ENCODE measurements at places on chromosomes 13 and 19.

GRCh38 chr13:31011193-31011860, 78.9 kb downstream of the TEX26 start:
- no peak for DNase-seq

GRCh38 chr19:44570984-44571684, 41.7 kb upstream of the CEACAM20 start:
- peak; percentile 52 for DNase-seq

GRCh38 chr19:49844138-49845095, 6.5 kb upstream of the PTOV1 start:
- no peak for DNase-seq

- no peak for DNase-seq
Observed at GRCh38 chr19:2249880-2250765, 1.0 kb downstream of the AMH start.

- no peak for DNase-seq
Observed at GRCh38 chr19:55716531-55716930, 21.7 kb downstream of the NLRP9 start.

GRCh38 chr19:48975947-48976847, 11.1 kb downstream of the FTL start:
- no peak for DNase-seq

DNA sequence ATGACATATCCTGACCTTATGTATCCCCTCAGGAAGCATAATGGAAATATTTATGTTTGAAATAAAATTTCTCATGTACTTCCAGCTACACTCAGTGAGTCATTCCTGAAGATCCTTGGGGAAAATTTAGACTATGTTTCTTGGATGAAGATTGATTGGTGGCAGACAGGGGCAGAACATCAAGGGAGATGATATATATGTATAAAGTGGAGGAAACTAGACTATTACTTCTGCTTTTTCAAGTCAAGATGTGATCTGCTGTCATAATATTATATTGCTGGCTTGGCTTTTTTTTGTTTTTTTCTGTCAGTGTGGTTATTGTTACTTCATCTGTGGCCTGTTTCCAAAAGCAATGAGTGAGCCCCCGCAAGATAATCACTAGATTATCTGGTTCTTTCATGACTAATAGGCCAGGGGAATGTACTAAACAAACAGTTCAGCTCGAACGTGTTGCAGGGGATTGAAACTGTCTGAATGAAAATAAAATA, 87.2 kb upstream of the TNFSF11 start:
- DNase-seq, result peak; percentile 81

DNA sequence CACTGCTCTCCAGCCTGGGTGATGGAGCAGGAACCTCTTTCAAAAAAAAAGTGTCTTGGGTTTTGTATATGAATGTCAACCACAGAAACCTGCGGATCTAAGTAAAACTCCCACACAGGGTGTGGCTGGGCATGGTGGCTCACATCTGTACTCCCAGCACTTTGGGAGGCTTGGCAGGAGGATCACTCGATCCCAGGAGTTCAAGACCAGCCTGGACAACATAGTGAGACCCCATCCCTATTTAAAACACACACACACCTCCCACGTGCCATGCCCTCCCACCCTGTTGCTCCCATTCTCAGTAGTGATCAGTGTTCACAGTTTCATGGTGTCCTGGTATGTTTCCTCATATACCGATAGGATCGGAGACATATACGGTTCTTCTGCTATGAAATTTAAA, 9.2 kb downstream of the TMED1 start:
- no peak for DNase-seq

GRCh38 chr19:17910791-17911360, 21.9 kb upstream of the CCDC124 start:
- DNase-seq, result no peak

- no peak for DNase-seq
Observed at GRCh38 chr13:109756778-109757177, 29.6 kb downstream of the IRS2 start.

GRCh38 chr13:24146961-24147569, 13.5 kb upstream of the SPATA13 start:
- DNase-seq, result no peak

DNA sequence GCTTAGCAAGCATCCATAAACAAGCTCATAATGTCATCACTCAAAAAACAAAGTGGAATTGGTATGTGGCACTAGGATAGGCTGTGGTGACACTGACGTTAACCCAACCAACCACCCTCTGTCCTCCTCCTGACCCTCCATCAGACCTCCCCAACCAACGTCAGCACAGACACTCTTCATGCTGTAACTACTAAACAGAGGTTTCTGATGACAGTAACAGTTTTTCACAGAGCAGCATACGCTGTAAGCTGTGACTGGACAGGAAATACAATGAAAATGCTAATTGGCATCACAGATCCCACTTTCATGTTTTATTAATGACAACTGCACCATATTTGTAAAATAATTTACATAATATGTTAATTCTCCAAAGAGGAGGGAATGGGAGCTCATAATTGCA, 238.0 kb downstream of the IRS2 start:
- no peak for DNase-seq

GRCh38 chr13:89746554-89746953, 1600.9 kb upstream of the MIR17HG start:
- DNase-seq, result no peak

DNA sequence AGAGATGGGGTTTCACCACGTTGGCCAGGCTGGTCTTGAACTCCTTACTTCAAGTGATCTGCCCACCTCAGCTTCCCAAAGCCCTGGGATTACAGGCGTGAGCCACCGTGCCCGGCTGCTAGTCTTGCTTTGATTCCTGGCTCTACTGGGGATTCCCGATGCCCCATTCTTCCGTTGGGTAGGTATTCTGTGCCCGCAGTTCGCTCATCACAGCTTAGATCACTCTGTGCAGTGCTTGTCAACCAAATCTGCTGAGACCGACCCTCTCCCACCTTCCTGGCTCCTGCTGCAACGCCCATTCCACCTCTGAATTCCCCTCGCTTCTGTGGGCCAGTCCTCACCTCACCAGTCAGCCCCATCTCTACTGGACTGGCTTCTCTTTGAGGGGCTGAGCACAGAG, 4.6 kb upstream of the ZNF414 start:
- no peak for DNase-seq

DNA sequence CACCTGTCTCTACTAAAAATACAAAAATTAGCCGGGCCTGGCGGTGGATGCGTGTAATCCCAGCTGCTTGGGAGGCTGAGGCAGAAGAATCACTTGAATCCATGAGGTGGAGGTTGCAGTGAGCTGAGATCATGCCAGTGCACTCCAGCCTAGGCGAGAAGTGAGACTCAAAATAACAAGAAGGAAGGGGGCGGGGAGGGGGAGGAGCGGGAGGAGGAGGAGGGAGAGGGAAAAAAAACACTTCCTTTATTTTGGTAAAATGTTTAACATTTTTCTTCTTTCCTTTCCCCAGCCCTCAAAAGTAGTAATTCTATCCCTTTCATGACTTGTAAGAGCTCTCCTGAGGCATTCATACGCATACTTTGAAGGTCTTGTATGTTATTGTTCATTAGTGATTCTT, 44.3 kb downstream of the SPRY2 start:
- DNase-seq, result no peak

DNA sequence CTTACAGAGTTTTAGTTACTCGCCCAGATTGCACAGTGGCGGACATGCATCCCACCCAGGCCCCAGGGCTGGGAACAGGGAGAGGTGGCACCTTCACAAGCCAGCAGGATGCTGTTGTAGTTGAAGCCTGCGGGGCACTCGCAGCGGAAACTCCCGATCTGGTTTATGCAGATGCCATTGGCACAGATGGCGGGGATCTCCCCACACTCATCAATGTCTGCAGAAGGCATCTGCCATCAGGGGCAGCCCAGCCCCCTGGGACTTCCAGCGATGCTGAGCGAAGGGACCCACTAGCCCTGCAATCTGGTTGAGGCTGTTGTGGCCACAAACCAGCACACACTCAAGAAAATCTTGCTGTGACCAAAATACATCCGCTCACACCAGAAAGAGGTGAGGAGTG, 44.6 kb downstream of the CCL25 start:
- DNase-seq, result no peak

DNA sequence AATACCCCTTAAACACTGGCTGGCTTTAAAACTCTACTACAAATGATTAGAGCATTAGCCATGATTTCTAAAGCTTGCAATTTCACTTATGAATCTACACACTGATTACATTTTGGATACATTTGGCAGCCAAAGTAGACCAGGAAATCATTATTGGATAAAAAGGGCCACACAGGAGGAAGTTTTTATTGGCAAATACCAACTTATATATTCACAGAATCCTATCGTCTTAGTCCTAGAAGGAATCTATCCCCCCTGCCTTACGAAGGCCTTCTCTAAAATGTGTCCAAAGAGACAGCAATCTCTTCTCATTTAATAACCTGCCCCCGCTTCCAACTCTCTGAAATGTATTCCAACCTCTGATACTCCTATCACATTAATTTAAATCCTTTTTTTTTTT, 52.5 kb downstream of the KLF5 start:
- no peak for DNase-seq

DNA sequence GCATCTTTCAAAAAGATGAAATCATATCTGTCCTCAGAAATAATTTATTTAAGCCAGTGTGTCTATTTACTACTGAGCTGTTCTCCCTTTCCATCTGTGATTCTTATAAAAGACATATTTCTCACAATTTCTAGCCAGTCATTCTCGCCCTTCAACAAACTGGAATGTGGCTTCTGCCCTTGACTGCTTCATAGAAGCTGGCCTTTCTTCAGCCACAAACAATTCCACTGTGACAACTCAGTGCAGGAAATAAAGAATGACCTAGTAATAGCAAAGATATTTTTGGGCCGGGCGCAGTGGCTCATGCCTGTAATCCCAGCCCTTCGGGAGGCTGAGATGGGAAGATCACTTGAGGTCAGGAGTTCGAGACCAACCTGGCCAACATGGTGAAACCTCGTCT, 655.5 kb downstream of the PCDH9 start:
- DNase-seq, result no peak

DNA sequence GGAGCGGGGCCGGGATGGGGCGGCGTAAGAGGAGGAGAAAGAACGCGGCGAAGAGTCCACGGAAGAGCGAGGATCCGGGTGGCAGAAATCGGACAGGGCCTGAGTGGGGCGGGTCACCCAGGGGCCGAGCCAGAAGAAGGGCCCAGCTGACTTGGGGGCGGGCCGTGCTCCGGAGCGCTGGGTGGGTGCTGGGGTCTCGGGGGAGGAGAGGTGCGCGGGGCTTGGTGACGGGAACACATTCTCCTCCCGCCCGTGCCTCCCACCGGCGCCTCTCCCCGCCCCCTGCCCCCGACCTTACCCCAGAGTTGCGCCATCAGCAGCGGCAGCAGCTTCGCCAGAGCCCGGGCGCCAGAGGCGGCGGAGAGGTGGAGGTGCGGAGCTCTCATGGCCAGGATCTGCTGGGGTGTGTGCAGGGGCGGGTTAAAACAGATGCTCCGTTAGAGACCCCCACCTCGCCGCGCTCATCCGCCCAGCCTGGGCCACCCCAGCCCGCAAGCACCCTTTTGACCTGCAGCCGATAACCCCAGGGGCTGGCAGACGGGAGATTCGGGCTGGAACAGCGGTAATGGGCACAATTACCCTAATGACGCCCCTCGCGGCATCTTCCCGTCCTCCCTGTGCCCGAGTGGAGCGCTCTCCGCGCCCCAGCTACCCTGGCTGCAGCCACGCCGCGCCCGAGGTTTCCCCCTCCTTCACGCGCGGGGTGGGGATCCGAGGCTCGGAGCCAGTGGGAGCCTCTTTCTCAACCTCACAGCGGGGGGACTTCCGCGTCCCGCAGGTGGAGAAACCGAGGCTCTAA, 565 bp downstream of the KLK10 start:
- DNase-seq, result peak; percentile 79

DNA sequence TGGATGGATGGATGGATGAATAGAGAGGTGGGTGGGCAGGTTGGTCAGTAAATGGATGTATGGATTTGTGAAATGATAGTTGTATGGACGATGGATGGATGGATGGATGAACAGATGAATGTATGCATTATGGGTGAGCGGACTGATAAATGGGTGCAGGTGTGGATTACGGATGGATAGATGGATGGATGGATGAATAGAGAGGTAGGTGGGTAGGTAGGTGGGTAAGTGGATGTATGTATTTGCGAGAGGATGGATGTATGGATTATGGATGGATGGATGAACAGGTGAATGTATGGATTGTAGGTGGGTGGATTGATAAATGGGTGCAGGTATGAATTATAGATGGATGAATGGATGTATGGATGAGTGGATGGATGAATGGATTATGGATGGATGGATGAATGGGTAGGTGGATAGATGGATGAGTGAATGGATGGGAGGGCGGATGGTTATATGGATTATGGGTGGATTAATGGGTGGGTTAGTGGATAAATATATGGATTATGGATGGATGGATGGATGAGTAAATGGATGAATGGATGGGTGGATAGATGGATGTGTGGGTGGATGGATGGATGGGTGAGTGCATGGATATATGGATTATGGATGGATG, 37.0 kb upstream of the TNFAIP8L1 start:
- DNase-seq, result no peak

DNA sequence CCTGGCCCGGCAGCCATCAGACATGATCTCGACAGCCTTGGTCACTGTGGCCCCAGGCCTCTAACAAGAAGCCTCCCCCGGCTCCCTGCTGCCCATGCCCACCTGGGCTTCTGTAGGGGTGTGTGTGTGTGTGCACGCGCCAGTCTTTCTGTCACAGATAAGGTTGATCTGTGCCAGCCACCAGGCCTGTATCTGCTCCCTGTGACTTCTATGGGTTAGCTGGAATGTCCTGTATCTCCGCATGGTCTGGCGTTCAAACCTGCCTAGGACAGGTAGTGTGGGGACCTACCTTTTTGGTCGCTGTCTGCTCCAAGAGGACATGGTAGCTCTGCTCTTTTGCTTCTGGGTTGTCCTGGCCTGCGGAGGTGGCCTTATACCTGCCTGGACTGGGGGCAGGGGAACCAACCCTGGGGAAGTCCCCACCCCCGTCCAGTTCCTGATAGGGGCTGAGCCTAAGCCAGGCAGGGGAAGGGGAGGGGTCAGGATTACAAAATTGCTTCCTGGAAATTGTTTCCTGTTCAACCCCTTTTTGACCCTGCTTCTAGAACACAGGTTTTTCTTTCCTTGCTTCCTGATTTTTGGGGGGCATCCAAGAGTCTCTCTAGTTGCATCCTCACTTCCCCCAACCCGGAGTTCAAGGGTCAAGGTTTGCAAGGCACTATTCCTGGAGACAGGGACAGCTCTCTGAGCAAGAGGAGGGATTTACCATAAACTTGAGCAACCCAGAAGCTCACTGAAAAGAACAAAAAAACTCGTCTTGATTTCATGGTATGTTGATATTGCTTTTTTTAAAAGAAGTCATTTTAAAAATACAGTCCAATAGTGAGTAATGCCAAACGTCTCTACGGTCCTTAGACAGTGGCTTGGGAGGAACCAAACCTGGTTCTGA, at the start of gene LRG1:
TSS of gene LRG1 (minus strand) at position 344 of the 889 bp plus-strand sequence. CDS start at position 321, 23 bp downstream.
- DNase-seq, result no peak

- no peak for DNase-seq
Observed at GRCh38 chr13:34990399-34991214, 48.5 kb downstream of the NBEA start.

DNA sequence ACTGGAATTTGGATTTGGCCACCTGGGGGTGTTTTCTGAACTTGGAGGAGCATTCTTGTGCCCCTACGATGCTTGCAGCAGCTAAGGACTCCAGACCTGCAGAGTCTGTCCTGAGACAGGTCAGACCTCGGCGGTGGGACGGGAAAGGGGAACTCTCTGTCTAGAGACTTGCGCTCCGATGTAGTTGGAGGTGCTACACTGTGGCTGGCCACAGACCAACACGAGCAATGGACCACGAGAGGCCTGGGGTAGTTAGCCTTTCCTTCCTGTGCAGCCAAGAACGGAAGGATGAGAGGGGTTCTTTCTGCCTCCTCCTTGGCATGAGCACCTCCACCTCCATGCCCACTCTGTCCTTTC, 5.9 kb upstream of the GRAMD1A start:
- no peak for DNase-seq

- DNase-seq, result no peak
Observed at GRCh38 chr13:28056970-28057712, 43.2 kb downstream of the FLT3 start.

All from NCI-H226 (cell line).